Substantia nigra (tissue), 51 donors: ENCODE measurements at places on chromosomes 3 and 15.

- DNase-seq = no peak
These were observed 51.5 kb downstream of the TIMP4 start for GRCh38 chr3:12107071-12107713.

DNA sequence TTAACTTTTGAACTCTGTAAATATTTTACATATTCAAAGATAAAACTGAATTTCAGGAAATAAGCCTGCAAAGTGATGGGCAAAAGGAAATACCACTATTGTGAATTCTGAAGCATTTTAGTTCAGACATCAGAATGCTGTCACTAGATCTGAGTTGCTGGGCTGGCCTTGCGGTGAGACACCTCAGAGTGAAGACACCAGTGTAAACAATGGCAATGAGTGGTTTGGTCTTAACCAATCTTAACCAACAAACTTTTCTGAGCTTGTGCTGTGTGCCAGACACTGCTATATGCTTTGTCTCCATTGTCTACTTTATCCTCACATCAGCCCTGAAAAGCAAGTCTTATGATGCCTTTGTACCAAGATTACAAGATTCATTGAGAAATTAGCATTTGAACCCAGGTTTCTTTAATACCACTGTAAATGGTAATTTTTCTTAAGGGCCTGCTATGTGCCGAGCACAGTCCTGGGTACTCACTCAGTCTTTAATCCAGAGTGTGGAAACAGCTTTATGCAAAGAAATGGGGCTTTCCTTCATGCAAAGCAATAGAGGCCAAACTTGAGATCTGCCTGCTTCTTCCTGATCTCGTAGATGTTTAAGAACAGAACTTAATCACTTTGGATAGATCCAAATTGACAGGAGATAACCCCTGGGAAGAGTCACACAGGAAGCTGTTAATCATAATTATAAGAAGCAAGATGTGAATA is 55.0 kb downstream of the TMEM39A start:
- DNase-seq = no peak

DNA sequence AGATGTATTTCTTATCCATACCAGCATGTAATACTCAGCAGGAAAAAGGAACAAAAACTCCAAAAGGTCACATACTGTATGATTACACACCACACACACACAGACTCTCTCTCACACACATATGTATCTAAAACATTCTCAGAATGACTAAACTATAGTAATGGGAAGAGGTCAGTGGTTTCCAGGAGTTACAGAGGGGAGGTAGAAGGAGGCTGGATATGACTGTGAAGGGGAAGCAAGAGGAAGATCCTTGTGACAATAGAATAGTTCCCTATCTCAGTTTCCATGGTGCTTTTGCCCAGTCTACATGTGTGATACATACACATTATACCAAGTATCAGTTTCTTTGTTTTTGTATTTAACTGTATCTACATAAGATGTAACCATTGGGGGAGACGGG is 190.1 kb downstream of the IL5RA start:
- no peak for DNase-seq

DNA sequence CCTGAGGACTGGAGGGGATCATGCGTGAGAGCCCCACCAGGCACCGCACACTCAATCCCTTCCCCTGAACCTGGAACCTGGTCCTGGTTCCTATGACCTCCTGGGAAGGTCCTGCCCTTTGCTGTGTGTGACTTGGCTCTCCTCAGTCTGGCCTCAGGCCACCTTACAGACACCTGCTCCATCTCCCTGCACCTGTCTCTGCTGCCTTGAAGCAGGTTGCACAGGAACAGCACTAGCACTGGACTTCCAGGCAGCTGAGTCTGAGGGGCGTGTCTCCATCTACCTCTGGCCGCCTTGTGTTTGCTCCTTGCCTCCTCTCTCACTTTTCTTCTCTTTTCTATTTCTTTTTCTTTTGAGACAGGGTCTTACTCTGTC is 15.4 kb downstream of the PSTPIP1 start:
- no peak for DNase-seq

DNA sequence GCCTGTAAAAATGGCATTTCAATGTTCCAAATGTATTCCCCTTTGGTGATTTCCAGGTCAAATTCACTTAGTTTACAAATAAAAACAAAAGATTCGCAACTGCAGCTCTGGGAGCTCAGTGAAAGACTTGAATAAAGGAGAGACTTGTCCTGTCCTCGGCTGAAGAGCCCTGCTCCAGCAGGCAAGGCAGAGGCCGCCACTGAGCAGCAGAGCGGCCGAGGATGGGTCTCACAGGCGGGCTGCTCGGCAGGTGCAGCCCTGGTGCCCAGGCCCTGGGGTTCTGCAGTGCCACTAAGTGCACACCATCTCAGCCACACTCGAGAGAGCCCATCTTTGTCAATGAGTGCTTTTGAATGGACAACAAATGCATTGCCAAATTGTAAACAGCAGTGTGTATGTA is 856.2 kb downstream of the AGBL1 start:
- DNase-seq = peak; percentile 10

- DNase-seq = no peak
These were observed 381.8 kb upstream of the THBS1 start for GRCh38 chr15:39199076-39199475.

DNA sequence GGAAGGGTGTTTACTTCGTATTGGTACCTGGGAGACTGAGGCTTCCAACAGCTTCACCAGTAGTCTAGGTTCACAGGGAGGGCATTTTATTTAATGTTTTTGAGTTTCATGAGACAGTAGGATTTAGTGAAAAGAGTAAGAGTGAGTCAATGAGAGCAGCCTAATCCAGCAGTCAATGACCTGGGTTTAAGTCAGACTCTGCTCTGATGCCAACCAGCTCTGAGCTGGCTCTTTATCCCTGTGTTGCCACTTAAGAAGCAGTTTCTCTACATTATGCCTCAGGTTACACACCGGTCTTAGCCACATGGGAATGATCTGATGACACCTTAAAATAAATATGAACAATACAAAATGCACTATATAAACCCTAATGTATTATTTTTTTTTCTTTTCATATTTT is 59.4 kb upstream of the KCNMB2 start:
- no peak for DNase-seq

- no peak for DNase-seq
These were observed 148.4 kb upstream of the ATP11B start for GRCh38 chr3:182644790-182645433.

DNA sequence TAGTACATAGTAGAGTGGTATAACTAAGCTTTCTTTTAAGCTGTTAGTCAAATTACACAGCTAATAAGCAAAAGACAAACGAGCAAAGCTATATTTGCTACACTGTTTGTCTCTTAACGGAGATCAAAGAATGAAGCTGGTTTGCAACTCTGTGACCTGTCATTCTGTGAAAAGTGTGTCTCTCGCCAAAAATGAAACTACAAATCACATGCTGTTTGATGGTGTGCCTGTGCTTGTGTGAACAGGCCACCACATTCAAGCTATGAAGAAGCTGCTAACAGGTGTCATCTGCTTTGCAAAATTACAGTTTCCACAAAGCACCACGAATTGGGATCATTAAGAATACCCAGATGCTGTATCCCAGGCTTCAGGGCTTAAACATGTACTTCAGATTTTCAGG is 667.8 kb upstream of the NAALADL2 start:
- no peak for DNase-seq

DNA sequence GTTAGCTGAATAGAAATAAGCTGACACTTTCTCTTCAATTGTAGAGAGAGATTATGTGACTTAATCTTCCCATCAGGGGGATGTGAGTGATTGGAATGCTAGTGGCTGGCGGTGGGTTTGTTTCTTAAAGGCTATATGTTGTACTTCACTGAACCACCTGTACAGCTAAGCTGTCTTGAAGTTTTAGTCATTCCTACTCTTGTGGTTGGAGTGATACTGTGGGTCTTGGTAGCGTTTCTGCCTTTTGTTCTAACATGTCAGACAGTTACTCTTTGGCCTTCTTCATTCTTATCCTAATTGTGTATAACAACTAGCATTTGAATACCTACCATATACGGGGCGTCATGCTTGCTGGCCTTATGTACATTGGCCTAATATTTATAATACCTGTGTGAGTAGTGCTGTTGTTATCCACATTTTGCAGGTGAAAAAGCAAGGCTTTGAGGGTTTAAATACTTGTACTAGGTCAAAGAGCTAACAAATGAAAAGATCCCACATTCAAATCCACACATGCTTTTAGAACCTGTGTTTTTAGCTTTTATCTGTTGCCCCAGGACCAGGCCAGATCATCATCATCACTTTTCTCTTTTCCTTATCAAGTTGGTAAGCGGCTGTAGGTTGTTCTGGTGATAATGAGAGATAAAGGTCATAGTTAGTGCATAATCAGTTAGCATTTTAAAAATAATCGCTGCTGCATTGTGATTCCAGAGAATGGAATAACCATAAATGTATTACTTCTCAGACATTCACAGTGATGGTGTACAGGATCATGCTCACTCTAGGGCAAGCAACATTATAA is 50.2 kb downstream of the AKAP13 start:
- DNase-seq = no peak

GRCh38 chr15:60631620-60632019 is 152.7 kb upstream of the ICE2 start:
- DNase-seq = no peak

DNA sequence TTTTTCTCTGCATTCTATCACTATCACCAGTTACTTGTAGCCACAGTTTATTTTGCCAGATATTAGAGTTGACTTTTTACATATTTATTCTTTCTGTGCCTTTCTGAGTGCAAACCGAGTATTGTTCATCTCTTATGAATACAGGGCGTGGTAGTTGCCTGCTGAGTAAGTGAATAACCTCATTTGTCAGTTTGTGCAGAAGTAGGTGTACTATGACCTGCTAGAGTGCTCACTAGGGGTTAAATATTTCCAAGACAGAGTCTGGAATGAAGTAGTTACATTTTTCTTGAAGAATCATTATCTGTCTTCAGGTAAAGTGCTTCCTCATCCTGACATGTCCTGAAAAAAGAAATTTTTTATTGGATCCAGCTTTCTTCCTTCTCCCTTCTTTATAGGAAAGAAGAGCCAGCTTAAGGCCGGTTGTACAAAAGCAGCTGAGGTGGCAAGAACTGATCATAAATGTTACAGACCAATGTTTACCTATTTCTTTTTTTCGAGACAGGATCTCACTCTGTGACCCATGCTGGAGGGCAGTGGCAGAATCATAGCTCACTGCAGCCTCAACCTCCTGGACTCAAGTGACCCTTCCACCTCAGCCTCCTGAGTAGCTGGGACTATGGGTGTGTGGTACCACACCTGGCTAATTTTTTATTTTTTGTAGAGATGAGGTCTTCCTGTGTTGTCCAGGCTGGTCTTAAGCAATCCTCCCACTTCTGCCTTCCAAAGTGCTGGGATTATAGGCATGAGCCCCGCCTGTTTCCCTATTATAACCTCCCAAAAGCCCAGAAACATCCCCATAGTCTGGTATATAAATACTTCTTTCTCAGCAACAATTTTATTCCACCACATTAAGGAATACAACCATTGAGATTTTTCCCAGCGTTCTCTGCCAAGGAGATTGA is 182.5 kb downstream of the TPRG1 start:
- DNase-seq = no peak

DNA sequence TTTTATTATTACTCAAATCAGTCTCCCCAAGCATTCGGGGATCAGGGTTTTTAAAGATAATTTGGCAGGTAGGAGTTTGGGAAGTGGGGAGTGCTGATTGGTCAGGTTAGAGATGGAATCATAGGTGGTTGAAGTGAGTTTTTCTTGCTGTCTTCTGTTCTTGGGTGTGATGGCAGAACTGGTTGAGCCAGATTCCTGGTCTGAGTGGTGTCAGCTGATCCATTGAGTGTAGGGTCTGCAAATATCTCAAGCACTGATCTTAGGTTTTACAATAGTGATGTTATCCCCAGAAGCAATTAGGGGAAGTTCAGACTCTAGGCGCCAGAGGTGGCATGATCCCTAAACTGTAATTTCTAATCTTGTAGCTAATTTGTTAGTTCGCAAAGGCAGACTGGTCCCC is 20.6 kb upstream of the TRANK1 start:
- DNase-seq = no peak

GRCh38 chr15:43877371-43877770 is 50.6 kb downstream of the WDR76 start:
- no peak for DNase-seq

DNA sequence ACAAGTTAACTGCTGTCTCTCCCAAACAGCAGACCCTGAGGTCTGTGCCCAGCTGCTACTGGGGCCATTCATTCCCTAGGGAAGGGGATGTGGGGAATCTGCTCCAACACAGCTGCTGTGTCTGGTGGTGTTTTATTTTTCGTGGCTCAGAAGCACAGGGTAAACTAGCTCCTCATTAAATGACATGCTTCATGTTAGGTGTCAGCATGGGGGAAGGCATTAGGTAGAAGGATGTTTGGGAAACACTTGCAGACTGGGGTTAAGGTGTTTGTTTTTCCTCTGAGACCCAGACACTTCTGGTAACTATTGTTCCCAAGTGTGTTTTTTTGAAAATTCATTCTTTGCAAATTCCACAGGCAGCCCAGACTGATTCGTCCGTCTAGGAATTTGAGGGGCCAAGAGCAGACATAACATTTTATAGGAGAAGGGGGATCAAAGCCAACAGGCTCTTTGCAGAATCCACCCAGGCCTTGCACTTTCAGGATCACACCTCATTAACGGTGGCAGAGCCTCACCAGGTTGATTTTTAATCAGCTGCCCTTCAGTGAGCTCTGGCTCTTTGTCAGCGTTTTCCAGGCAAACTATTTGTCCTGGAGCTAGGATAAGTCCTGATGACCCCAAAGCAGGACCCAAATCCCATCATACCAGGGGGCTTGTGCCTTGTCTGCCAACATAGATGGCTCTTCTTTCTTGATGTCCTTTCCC is 65.4 kb upstream of the ITGA11 start:
- no peak for DNase-seq

GRCh38 chr3:134772011-134772410 is 23.0 kb upstream of the EPHB1 start:
- no peak for DNase-seq

DNA sequence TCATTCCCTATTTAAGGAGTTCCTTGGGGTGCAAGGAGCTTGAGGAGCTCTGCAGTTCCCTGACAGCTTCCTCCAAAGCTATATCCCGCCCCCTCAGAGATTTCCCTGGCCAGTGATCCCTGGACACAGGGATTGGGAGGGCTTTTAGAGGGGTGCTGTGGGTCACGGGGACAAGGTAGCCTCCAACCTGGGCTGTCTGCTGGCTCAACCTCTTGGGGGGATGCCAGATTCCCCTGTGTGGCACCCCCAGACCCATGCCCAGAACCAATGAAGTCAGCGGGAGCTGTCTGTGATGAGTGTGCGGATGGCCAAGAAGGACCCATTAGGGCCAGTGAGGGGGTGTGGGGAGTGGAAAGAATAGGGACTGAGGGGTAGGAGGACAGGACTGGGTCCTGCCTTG is 21.0 kb upstream of the ATP2B2 start:
- DNase-seq = no peak

GRCh38 chr3:6771171-6771570 is 89.7 kb upstream of the GRM7 start:
- no peak for DNase-seq

DNA sequence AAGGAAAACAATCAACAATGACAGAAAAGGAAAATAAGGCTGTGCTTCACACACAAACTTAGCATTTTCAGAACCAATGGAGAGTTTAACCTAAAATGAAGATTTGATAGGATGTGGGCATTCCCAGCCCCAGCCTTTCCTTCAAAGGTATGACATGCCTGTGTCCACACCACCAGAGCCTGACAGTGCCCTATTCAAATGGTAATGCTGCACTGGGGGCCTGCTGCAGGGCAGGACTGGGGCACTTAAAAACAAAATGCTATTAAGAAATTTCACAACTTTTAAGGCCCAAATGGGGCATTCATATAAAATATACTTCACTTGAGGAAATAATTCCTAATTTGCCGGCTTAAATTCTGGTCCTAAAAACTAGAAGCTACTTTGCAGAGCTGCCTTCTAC is 30.9 kb upstream of the TKT start:
- peak; percentile 32 for DNase-seq

- DNase-seq = no peak
These were observed 1.2 kb downstream of the NT5DC2 start for GRCh38 chr3:52532517-52532837.

GRCh38 chr15:51619331-51620035 is 3.1 kb downstream of the DMXL2 start:
- no peak for DNase-seq
